ENCODE measurements at places on chromosomes 3 and 15.

GRCh38 chr15:60541481-60542299, 62.7 kb upstream of the ICE2 start:
- DNase-seq, result no peak

DNA sequence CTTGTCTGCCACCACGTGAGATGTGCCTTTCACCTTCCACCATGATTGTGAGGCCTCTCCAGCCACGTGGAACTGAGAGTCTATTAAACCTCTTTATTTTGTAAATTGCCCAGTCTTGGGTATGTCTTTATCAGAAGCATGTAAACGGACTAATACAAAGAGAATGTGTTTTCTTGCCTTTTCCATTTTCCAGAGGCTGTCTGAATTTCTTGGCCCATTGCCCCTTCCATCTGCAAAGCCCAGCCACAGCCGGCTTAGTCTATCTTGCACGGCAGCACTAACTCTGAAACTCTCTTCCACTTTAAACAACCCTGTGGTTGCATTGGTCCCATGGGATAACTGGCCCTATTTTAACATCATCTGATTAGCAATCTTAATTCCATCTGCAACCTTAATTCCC, 215.3 kb downstream of the LRTM1 start:
- DNase-seq, result no peak

GRCh38 chr3:35305406-35305805, 333.9 kb upstream of the ARPP21 start:
- no peak for DNase-seq

DNA sequence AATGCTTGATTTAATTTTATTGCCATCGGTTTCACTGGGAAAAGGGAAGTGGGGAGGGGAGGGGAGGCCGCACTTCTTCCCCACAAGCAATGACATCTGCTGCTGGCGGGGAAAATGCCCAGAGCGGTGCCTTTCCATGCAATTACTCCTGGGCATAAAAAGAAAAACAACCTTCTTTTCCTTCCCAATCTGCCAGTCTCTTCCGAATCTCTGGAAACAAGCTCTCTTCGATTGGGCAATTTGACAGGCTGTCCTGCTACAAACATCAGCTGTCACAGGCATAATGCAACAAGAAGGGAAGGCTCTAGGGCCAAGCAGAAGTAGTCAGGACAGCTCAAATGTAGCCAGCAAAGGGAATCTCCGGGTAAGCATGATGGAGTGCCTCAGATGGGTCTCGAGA, 93.4 kb upstream of the STRIT1 start:
- DNase-seq, result no peak

GRCh38 chr15:88345962-88346361, 89.4 kb upstream of the NTRK3 start:
- no peak for DNase-seq

GRCh38 chr3:8776406-8776805, 7.0 kb upstream of the OXTR start:
- DNase-seq, result no peak

DNA sequence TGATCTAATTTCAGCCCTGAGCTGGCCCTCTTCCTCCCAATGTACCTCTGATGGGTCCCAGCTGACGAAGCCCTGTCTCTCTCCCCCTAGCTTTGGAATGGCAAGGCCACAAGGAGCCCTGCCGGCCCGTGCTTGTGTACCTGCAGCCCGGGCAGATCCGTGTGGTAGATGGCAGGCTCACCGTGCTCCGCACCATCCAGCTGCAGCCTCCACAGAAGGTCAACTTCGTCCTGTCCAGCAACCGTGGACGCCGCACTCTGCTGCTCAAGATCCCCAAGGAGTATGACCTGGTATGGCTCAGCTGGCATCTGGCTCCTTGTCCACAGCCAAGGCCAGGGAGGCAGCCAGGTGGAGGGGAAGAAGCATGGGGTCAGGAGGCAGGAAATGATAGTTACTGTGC, 14.2 kb downstream of the DUOX1 start:
- no peak for DNase-seq

DNA sequence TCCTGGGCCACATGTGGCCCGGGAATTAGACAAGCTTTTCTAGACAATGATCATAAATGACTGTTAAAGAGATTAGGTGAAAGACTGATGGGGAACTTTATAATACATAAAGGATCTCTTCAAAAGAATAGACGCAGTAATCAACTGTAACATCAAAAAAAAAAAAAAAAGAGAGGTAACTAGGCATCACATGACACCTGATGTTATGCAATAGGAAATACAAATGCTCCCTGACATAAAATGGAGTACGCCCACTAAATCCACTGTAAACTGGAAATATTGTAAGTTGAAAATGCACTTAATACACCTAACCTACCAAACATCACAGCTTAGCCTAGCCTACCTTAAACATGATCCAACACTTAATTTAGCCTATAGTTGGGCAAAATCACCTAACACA, 27.2 kb downstream of the GSK3B start:
- DNase-seq, result no peak

- DNase-seq, result no peak
These were observed 34.6 kb downstream of the CTXND1 start for GRCh38 chr15:80217327-80217900.

- no peak for DNase-seq
These were observed 10.6 kb upstream of the TBC1D5 start for GRCh38 chr3:17752876-17753631.

DNA sequence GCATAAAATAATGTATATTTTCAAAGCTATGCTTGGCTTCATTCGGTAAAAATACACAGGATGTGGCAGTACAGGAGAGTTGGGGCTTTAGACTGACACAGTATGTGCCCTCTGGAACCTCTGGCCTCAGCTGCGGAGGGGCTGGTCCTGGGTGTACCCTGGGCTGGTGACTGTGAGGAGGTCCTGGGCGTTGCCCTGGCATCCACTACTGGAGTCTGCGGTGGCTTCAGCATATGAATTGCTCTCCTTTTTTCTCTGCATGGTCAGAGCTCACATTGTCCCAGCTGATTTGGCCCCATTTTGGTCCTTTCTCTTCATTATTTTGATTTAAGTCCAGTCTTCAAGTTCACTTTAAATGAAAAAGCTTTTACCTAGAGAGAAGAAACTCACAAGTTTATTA, 40.5 kb upstream of the CORO2B start:
- DNase-seq, result no peak

DNA sequence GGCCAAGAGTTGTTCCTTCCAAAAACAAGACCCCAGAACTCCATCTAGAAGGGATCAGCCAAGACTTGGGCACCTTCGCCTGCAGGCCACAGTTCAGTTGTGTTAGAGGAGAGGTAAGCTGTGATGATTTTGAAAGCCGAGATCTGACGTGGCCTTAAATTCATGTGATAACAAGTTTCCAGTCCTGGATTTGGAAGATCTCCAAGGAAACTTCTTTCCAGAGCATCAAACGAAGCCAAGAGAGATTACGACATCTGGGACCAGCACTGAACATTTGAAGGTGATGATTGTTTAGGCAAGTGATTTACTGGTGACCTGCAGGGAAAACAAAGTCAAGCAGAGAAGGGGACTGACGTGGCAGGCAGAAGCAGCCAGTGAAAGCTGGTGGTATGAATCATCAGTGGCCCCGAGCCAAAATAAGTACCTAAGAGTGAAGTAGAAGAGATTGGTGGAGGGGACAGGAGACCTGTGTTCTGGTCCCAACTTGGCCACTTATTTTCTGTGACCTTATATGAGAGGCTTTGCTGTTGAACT, 339.0 kb upstream of the PROK2 start:
- DNase-seq, result peak; percentile 100

DNA sequence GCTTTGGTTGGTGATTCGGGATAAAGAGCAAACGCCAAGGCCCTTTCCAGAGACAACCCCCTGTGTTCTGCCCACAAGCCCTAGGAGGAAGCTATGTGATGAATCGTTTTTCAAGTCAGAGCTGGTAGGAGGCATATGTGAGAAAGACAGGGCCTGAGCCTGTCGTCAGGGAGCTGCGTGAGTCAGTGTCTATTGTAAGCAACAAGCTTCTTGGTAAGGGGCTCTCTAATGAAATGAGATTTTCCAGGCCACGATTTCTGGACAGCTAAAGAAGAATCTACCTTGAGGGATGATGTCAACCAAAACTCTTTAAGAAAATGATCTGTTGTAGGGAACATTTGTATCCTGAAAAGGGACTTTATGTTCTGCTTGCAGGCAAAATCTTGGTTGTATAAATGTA, 318.9 kb upstream of the IL12A start:
- DNase-seq, result no peak

DNA sequence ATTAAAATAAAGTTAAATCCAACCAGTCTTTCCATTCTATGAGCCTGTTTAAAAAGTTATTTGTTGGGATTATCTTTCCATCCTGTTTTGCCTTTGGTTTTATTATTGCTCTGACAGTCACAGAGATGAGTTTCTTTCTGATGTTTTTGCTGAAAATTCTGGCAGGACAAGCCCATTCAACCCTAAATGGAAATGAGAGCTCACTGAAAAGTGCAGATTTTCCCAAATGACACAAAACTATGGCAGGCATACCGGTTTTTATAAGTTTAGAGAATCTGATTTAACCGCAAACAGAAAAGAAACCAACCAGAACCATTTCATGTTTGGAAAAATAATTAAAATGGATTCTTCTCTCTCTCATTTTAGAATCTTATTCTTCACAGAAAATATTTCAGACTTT, 238.1 kb upstream of the SGO1 start:
- DNase-seq, result no peak

GRCh38 chr3:71402280-71402679, 181.2 kb downstream of the FOXP1 start:
- no peak for DNase-seq

DNA sequence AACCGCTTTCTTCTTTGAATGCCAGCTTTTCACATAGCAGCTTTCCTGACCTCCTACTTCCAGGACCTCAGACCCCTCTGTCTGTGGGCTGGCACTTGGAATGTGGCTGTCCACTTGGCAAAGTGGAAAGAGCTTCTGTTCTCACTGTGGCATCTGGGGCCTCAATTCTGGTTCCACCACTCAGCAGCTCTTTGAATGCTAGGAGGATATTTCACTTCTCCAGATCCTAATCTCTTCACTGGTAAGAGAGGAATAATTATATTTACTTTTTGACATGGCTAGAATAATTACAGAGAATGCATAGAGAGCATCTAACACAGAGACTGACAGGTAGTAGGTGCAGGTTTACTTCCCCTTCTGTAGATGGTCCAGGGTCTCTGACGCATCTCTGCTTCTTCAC, 405.9 kb downstream of the LPP start:
- DNase-seq, result no peak

GRCh38 chr3:111961461-111962164, 17.2 kb upstream of the ABHD10 start:
- no peak for DNase-seq

DNA sequence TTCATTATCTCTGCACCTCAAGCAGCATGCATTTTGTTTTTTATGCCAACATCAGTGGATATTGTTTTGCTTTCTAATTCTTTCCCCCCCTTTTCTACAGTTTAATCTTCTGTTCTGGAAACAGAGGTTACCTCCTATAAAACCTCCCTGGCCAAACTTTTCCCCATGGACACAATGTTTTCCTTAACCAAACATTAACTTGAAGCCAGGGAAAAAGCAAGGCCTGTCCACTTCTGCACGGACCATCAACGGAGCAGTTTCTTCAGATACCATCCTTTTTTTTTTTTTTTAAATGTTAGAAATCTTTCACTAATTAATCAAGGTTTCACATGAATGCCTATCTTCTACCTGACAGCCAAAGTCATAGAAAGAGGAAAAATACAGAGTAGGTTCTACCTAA, 127.0 kb downstream of the ADAMTS9 start:
- no peak for DNase-seq

DNA sequence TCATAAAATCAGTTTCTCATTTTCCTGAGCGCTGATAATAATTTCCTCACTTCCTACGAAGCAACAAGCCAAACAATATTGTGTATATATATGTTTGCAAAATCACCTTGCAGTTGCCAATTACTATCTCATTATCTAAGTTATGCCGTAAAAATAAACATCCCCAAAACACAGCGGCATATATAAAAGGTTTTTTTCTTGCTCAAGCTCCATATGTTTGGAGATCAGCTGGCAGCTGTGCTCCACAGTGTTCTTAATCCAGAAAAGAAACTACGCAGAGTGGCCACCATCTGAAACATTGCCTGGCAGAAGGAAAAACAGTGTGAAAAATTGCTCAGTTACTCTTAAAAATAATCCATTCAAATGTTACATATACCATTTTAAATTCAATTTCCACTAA, 951.4 kb downstream of the PLOD2 start:
- DNase-seq, result no peak

All from MCF 10A (cell line).